Fibroblast of skin of abdomen (primary cell): ENCODE measurements at places on chromosomes 4 and X.

DNA sequence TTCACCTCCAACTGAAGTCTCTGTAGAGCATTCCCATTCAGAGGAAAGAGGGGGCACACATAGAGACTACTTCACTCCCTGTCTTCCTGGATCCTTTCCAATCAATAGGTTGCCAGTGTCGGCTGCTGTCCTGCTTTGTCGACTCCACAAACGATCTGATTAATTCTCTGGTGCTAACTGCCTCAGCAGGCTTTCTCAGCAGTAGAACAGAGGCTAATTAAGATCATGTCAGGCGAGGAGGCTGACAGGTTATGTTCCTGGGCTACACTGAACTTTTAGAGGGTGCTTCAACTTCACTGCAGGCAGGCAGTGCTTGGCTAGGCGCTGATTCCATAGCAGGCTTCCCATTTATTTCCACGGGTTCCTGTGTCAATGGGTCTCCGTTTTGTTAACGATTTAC, 79.2 kb downstream of the GRIA3 start:
- no peak for DNase-seq

GRCh38 chr4:87326460-87326859, 3.8 kb upstream of the HSD17B13 start:
- no peak for DNase-seq

- peak; percentile 34 for DNase-seq
Observed at GRCh38 chr4:189305500-189305899, 635.2 kb upstream of the FRG1 start.

DNA sequence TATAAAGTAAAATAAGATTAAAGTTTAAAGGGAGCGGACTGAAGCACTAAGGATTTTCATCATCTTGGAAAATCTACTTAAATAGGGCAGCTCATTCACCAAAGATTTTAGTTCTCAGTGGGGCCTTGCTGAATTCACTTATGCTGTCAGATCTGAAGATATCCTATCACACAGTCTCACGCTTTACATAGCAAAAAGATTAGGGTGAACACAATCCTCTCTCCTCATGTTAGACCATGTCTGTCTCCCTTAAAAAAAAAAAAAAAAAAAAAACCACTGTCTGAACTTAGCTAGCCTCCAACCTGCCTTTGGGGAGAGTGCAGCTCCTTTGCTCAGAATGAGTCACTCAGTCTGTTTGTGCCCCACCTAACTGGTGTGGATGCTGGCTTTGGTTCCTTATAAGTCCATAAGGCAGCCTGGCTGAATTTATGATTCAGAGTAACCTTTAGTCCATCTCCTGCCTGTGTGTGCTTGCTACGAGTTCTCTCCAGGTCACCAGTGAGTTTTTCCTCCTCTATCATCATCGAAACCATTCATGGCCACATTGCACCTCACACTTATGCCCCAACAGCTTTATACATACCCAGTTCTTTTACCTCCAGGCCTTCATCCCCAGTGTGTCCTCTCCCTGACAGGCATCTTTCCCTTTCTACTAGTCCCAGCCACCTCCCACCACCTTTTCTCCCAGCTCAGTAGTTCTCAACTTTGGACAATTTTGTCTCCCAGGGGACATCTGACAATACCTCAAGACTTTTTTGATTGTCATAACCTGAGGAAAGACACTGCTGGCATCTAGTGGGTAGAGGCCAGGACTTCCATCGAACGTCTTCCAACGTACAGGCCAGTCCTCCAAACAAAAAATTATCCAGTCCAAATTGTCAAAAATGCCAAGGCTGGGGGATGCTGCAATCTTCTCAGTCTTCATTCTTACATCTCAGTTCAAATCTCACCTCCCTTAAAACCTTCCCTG, 220.7 kb upstream of the EMCN start:
- peak; percentile 84 for DNase-seq

- no peak for DNase-seq
Observed at GRCh38 chrX:1502853-1503252, 34.1 kb downstream of the P2RY8 start.

GRCh38 chrX:52821079-52821760, 10.1 kb downstream of the XAGE5 start:
- DNase-seq = no peak

DNA sequence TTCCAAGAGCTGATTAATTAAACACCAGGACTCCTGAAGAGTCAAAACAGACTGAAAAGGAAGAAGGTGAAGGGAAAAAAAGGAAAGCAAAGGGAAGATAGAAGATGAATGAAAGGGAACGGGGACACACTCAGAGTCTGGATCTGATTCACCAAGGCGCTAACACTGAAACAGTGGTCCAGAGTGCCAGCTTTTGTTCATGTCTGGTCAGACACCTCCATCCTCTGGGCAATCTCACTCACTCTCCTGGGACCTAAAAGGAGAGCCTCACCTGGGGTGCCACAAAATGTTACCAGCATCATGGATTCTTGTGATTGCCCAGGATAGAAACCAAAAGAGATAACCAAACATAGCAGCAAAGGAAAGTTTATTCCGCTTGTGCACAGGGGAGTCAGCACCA, 120.3 kb upstream of the AFF2 start:
- DNase-seq = no peak

DNA sequence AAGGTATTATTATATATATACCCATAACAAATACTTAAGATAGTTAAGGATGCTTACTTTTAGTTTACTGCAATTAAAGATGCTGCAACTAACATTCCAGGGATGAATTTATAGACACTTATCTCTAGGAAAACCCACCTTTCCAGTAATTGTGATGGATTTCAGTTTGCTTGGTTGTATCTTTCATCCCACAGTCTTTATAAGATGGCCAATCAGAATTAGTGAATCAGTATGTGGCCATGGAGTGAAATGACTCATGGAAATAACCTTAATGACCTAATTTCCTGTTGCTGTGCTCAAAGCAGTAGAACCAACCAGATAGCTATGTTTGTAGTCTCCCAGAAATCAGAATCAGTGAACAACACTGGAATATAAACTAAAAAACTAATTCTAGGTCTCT, 26.4 kb downstream of the MOSPD2 start:
- DNase-seq = peak; percentile 42

- DNase-seq = peak; percentile 6
Observed at GRCh38 chr4:114875630-114876029, 237.8 kb downstream of the NDST4 start.

DNA sequence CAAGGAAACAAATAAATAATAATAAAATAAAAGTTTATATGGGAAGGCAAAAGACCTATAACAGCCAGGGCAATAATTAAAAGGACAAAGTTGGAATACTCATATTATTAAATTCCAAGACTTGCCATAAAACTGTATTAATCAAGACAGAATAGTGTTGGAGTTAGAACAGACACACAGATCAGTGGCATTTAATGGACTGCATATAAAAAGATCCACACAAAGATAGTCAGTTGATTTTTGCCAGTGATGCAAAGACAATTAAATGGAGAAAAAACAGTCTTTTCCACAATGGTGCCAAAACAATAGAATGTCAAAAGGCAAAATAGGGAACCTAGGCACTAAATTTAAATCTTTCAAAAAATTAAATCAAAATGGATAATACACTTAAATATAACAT, 587.1 kb upstream of the GRIA3 start:
- DNase-seq = no peak

- DNase-seq = no peak
Observed at GRCh38 chr4:84385203-84385602, 113.9 kb downstream of the NKX6-1 start.

- DNase-seq = no peak
Observed at GRCh38 chr4:109945056-109945455, 32.4 kb downstream of the EGF start.

GRCh38 chrX:21374163-21374993, at the start of gene CNKSR2:
CNKSR2 (plus strand) TSS chrX:21374418; CDS start chrX:21374898, 480 bp downstream.
- DNase-seq = peak; percentile 18

DNA sequence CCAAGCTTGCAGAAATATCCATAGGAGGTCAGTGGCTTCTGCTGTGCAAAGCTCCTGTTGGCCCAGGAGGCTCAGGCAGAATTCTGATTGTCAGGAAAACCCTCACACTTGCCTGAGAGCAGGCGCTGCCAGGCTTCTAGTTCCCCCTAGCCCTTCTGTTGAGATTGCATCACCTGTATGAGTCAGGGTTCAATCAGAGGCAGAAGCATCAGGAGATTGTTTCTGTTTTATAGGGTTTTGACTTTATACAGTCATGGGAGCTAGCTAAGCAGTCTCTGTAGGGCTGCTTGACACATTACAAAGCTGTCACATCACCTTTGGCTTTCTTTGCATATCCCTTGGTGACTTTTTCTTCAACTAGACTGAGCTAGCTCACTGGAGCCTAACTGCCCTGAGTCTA, 27.8 kb downstream of the DIPK2B start:
- peak; percentile 54 for DNase-seq

GRCh38 chr4:48205107-48205506, 64.5 kb downstream of the TEC start:
- no peak for DNase-seq

GRCh38 chrX:66020631-66021334, 19.1 kb downstream of the VSIG4 start:
- DNase-seq = no peak

- DNase-seq = no peak
Observed at GRCh38 chrX:124534536-124534935, 188.2 kb downstream of the SH2D1A start.

DNA sequence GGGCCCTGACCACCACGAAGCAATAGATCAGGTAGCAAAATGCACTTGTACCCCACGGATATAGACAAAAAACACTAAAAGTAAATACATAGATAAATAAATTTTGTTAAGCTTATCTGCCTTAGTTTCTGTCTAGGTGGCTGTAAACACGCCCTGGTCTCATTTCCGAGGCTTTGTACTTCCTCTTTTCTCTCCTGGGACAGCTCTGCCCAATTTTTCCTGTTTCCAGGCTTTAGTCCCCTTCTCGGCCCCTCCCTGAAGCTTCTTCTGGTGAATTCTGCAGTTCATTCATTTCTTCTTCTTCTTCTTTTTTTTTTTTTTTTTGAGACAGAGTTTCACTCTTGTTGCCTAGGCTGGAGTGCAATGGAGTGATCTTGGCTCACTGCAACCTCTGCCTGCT, 73.4 kb upstream of the STOX2 start:
- DNase-seq = no peak

GRCh38 chrX:38986586-38986985, 185.3 kb downstream of the MID1IP1 start:
- DNase-seq = no peak

- no peak for DNase-seq
Observed at GRCh38 chr4:81021142-81021944, 9.2 kb upstream of the BMP3 start.

- no peak for DNase-seq
Observed at GRCh38 chr4:140096483-140096861, 57.5 kb downstream of the MAML3 start.

- no peak for DNase-seq
Observed at GRCh38 chr4:128455480-128455879, 167.9 kb upstream of the PGRMC2 start.

- peak; percentile 89 for DNase-seq
Observed at GRCh38 chr4:109009909-109010308, 247.1 kb upstream of the ETNPPL start.

- DNase-seq = no peak
Observed at GRCh38 chrX:77966361-77966760, 3.1 kb downstream of the PGAM4 start.

- DNase-seq = no peak
Observed at GRCh38 chr4:142648378-142648777, 197.7 kb downstream of the INPP4B start.

DNA sequence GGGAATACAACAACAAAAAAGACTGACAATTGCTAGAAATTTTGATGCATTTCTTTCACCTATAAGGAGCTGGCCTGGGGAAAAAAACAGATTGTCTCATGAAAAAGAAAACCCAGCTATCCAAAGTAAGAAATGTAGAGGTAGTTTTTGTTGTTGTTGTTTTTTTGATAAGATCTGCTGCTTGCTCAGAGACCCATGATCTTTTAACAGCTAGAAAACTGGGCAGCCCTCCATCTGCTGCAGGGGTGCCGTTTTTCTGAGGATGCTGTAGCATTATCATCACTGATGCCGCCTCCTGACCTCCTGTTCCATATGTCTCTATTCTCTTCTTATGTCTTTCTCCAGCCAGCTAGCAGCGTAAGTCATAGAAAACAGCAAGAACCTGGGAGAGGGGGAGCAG, 98.3 kb downstream of the BMPR1B start:
- no peak for DNase-seq

- DNase-seq = no peak
Observed at GRCh38 chrX:66046612-66047235, 6.8 kb upstream of the VSIG4 start.

DNA sequence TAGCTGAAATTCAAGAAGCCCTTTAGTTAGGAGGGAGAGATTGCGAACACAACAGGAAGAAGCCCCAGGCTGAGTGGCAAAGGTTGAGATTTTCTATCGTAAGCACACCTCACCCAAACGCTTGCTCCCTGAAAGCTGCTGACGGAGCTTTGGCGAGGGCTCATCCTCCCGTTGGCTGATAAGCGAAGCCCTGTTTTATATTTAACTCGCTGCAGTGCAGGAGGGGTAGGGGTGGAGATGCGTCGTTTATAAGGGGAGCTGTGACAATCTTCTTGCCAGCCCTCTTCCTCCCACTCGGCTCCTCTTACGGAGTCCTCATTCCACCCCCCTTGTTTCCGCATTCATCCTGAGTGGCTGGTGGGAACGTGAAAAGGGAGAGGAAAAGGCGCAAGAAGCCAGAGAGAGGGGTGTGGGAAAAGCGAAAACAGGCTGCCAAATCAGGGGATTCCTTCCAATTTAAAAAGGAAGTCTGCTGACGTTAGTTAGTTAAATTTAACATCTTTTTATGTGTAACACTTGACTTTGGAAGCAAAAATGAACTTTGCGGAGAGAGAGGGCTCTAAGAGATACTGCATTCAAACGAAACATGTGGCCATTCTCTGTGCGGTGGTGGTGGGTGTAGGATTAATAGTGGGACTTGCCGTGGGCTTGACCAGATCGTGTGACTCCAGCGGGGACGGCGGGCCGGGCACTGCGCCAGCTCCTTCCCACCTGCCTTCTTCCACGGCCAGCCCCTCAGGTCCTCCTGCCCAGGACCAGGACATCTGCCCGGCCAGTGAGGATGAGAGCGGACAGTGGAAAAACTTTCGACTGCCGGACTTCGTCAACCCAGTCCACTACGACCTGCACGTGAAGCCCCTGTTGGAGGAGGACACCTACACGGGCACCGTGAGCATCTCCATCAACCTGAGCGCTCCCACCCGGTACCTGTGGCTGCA, at the start of gene ENPEP:
Gene ENPEP, plus strand, starts transcription at position 275 of the 938 bp plus-strand sequence. Its CDS starts 260 bp downstream, at position 535.
- peak; percentile 44 for DNase-seq

GRCh38 chr4:3471098-3471760, 8.1 kb downstream of the DOK7 start:
- no peak for DNase-seq

DNA sequence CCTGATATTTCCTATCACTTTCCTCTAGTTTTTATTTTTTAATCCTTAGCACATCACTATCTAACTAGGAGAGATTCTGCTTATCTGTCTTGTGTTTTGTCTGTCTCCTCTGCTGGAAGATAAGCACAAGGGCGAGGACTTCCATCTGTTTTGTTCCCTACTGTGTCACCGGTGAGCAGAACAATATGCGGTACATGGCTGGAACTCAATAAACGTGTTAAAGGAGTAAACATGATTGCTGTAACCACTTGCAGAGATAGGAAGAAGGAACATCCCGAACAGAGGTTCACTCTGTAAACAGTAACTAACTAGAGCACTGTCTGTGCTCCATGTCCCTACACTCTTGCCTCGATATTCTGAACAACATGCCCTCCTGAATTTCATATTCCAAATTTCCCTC, 5.2 kb downstream of the HS3ST1 start:
- DNase-seq = no peak

GRCh38 chr4:26192899-26193869, 127.6 kb upstream of the RBPJ start:
- no peak for DNase-seq

- DNase-seq = peak; percentile 30
Observed at GRCh38 chr4:1300466-1301455, 11.1 kb downstream of the MAEA start.
